ENCODE measurements at places on chromosomes 3 and 15.

DNA sequence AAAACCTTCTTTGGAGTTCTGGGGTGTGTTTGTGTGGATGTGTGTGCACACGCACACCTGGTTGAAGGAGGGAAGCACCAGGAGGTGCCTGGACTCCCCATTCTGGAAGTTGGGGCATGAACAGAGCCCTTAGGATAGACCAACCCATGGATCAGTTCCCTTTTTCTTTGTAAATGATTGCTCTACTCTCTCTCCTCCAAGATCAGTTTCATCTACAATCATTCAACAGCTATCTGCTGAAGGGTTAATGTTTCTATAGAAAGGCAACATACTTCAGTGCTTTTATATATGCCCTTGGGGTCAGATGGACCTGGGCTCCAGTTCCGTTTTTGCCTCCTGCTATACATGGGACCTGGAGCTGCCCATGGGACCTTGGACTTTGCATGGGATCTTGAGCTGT is 352.1 kb upstream of the CFAP20DC start:
- DNase-seq = no peak

GRCh38 chr3:50516440-50516871 is 13.0 kb upstream of the CACNA2D2 start:
- no peak for DNase-seq

DNA sequence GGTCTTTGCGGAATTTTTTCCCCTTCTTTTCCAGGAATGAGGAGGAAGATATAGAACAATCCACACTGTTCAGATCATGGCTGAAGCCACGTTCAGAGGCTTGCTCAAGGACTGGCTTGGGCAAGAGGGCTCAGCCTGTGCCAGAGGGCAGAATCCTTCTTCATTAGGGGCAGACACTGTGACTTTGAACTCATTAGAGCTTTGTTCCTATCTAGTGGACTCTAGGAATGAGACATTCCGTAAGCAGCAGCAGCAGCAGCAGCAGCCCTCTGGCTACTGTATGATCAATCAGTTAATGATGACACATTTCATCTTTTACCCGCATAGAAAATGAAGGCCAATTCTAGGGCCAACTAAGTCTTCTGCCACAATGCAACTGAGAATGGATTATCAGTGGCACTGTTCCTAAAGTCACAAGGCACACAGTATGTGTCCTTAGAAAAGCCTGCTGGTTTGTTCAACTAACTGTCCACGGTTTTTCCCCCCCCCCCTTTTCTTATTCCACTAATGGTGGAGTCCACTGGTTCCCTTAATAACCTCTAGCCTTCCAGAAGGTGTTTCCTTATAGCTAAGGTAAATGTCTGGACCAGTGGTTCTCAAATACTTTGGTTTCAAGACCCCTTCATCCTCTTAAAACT is 1.7 kb upstream of the RAB8B start:
- no peak for DNase-seq

GRCh38 chr15:69035205-69035917 is 20.9 kb downstream of the NOX5 start:
- DNase-seq = peak; percentile 26

- DNase-seq = no peak
Measured at GRCh38 chr15:55683376-55683775, 59.6 kb downstream of the PRTG start.

DNA sequence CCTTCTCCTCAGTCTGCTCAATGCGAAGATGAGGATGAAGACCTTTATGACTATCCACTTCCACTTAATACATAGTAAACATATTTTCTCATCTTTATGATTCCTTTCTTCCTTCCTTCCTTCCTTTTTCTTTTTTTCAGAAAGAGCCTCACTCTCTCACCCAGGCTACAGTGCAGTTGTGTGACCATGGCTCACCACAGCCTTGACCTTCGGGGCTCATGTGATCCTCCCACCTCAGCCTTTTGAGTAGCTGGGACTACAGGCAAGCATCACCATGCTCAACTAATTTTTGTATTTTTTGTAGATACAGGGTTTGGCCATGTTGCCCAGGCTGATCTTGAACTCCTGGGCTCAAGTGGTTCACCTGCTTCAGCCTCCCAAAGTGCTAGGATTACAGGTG is 52.0 kb upstream of the RAP2B start:
- DNase-seq = no peak

GRCh38 chr3:151962912-151963311 is 89.5 kb downstream of the SUCNR1 start:
- no peak for DNase-seq

GRCh38 chr3:172135185-172135584 is 95.8 kb downstream of the FNDC3B start:
- DNase-seq = no peak

DNA sequence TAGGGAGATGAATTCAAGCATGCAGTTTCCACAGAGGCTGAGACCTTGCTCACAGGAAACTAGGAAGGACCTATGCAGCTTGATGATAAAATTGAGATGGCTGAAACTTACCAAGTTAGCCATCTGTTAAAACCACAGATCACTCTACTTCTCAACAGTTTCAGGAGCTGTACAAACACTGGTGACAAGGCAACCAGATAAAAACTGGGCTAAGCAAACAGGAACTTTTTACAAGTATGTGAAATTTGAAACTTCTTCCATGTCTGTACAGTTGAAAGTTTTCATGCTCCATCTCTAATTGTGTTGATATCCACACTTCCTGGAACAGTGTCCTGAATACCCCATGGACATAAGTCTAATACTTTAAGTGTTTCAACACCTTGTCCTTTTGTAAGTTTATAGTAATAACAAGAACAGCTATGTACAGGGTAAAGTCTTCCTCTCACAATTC is 78.2 kb downstream of the FAIM start:
- DNase-seq = no peak

GRCh38 chr3:18010001-18010400 is 267.6 kb upstream of the TBC1D5 start:
- no peak for DNase-seq

DNA sequence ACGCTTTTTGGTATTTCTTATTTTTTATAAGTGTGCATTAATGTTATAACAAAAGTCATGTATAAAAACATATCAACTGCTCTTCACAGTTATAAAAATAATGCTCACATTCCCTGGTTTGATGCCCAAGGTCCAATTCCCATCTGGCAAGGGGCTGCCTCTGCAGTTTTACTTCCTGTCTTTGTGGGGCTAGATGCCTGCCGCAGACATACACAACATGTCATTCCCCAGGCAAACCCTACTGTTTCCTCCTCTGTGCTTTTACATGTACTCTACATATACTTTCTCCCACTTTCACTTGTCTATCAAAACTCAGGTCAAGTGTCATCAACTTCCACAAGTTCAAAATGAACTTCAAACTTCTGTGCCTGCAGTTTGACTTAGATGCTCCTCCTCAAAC is 60.5 kb upstream of the ETV5 start:
- DNase-seq = no peak

DNA sequence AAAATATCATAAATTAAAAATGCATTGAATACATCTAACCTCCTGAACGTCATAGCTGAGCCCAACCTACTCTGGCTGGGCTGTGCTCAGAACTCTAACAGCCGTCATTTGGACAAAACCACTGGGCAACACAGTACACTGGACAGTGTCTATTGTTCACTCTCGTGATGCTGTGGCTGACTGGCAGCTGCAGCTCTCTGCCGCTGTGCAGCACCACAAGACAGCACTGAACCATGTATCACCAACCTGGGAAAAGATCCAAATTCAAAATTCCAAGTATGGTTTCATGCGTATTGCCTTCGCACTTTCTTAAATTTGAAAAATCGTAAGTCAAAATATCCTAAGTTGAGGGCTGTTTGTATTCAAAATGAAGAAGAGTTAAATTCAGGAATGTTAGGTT is 145.1 kb upstream of the CNTN4 start:
- no peak for DNase-seq

GRCh38 chr3:186107215-186108105 is 1.4 kb downstream of the ETV5 start:
- DNase-seq = peak; percentile 84

DNA sequence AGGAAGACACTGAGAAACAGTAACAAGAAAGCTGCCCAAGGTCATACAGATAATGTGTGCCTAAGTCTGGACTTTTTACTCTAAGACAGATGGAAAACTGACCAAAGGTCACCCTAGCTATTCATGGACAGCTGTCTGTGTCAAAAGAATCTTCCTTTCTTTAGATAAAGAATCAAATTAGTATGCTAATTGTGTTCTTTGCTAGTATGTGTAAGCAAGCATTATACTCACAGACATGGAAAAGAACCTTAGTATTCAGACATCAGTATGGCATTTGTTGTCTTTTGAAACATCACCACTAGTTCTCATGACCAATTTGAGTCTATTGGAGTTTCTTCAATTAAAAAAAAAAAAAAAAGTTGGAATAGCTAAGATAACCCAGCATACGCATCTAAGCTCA is 91.8 kb upstream of the SOX2 start:
- DNase-seq = no peak

- no peak for DNase-seq
Measured at GRCh38 chr3:32414522-32415202, 23.0 kb downstream of the CMTM7 start.

DNA sequence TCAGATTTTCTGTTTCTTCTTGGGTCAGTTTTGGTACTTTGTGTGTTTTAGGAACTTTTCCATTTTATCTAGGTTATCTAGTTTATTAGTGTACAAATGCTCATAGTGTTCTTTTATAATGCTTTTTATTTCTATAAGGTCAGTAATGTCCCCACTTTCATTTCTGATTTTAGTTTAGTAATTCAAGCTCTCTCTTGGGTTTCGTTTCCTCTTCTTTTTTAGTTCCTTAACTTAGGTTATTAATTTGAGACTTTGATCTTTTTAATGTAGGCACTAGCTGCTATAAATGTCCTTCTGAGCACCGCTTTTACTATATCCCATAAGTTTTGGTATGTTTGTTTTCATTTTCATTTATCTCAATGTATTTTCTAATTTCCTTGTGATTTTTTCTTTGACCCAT is 27.0 kb upstream of the CD200R1L start:
- no peak for DNase-seq

GRCh38 chr15:40481341-40482074 is 10.7 kb downstream of the CHST14 start:
- DNase-seq = no peak

- no peak for DNase-seq
Measured at GRCh38 chr3:105495021-105495420, 128.3 kb downstream of the ALCAM start.

GRCh38 chr15:58552505-58553364 is 120.9 kb downstream of the LIPC start:
- DNase-seq = no peak

DNA sequence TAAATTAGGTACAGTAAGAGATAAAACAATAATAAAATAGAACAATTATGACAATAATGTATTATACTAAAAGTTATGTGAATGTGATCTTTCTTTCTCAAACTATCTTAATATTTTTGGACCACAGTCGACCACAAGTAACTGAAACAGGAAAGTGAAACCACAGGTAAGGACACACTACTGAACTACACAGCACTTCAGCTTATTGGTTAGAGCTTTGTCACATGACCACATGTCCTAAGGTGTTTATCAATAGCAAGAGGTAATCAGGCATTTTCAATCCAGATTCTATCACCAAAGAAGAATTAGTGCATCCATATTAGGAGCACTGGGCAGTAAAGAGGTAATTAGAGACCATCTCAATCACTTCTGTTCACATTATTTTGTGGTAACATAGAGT is 392.8 kb downstream of the RSL24D1 start:
- no peak for DNase-seq

GRCh38 chr3:142072816-142073215 is 76.5 kb downstream of the TFDP2 start:
- DNase-seq = no peak

GRCh38 chr3:156461889-156462288 is 93.0 kb downstream of the SSR3 start:
- DNase-seq = no peak

DNA sequence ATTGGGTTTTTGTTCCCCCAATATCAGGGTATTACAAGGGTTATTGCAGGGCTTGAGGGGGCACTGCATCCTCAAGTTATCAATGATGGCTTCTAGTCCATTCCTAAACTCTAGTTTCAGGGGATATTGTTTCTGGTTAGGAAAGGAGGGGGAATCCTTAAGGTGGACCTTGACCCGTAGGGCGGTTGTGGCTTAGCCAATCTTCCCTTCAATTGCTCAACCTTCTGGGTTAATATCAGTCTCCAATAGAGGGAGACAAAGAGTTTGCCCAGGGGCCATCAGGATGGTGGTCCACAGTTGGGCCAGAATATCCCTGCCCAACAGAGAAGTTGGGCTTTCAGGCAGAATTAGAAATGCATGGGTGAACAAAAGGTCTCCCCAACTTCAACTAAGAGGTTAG is 214.9 kb downstream of the BCHE start:
- no peak for DNase-seq

DNA sequence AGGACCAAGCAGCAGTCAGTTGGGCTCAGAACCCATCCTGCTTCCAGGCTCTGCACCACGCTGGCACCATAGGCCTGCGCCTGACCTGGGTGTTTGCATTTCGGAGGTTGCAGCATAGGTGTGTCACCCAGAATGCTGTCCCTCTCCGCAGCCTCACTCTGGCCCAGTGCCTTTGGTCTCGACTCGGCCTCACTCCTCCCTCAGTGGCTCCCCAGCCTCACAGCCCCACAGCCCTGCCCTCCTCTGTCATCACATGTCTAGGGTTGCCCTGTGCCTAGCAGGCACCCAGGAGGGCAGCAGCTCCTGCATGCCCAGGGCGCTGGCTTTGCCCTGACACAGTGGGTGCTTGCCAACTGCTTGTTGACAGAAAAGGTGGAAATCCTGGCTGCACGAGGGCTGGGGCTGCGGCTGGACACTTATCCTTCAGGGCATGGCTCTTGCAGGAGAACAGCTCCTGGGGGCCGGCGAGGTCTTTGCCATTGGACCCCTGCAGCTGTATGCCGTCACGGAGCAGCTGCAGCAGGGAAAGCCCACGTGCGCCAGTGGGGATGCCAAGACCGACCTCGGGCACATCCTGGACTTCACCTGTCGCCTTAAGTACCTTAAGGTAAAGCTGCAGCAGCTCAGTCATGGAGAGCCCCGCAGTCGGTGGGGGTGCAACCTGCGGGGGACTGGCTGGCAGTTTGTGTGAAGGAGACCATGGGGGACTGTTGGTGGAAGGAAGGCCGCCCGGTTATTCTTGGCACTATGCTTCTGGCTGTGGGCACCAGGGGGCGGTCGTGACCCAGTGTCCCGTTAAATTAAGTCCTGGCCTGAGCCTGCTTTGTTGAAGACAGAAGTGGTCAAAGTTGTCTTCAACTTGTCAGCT is 16.2 kb downstream of the NISCH start:
- DNase-seq = no peak

DNA sequence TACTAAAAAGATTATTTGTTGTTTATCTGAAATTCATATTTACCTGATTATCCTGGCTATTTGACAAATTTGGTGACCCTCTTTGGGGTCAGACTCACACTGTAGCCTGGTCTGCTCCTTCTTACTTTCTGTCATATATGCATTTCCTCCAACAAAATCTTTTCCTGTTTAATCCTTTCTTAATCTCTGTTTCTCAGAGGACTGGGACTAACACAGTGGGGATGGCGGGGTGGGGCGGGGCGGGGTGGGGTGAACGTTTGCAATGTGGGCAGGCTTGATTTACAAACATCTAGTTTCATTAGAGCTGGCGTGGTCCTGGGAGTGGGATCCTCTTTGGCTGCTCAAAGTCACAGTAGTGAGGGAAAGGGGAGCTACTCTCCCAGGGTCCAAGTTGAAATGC is 35.3 kb upstream of the CDCP1 start:
- DNase-seq = no peak

All from NCI-H1092 treated with DMSO at 0.1 percent for 48 hours (cell line).